ENCODE measurements at places on chromosomes 7 and 10. TPM values are rescaled to one million over a fixed set of nuclear protein-coding genes. Genes with fewer than 3 reads are reported as not detected.

- no peak for DNase-seq
These were observed 87.1 kb downstream of the EGFR start for GRCh38 chr7:55105952-55106351.

DNA sequence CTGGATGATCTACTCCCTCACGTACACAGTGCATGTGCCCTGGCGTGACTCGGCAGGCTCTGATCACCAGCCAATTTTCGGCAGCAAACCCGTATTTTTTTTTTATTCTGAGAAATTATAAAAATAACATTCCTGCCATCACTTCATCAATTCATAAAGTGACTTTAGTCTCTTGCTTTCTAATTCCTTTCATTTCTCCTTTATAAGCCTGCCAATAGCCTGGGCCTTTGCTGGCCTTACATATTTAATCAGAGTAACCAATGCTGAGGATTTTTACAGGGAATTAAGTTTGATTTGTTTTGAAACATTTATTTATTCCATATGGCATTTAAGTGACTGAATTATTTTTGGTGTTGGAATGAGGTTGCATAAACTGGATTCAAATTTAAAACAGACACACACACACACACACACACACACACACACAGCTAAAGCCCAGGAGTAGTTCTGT, 140.8 kb downstream of the ETV1 start:
- no peak for DNase-seq

- DNase-seq, result no peak
These were observed 27.1 kb downstream of the COPG2 start for GRCh38 chr7:130641497-130641896.

GRCh38 chr10:11225935-11226334, 208.3 kb downstream of the CELF2 start:
- DNase-seq, result no peak

DNA sequence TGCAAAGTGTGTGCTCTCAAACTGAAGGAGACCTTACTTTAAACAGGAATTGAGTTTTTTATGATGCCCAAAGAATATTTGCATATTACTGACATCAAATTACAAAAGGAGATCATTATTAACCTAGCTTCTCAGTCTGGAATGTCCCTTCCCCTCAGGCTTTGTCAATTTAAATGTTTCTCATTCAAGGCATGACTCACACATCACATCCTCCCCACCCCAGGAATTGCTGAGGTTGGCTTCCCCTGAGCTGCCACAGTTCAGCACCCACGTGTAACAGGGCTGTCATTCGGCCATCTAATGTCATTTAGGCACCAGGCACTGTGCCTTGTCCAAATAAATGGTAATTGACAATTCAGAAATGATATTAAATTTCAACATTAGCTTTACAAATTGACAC, 305.9 kb upstream of the MGMT start:
- no peak for DNase-seq

GRCh38 chr7:37714606-37715005, 31.0 kb downstream of the GPR141 start:
- DNase-seq, result no peak

- no peak for DNase-seq
These were observed 147.1 kb upstream of the GHITM start for GRCh38 chr10:83991986-83992753.

- no peak for DNase-seq
These were observed 160.1 kb downstream of the EXOC4 start for GRCh38 chr7:133412942-133413341.

DNA sequence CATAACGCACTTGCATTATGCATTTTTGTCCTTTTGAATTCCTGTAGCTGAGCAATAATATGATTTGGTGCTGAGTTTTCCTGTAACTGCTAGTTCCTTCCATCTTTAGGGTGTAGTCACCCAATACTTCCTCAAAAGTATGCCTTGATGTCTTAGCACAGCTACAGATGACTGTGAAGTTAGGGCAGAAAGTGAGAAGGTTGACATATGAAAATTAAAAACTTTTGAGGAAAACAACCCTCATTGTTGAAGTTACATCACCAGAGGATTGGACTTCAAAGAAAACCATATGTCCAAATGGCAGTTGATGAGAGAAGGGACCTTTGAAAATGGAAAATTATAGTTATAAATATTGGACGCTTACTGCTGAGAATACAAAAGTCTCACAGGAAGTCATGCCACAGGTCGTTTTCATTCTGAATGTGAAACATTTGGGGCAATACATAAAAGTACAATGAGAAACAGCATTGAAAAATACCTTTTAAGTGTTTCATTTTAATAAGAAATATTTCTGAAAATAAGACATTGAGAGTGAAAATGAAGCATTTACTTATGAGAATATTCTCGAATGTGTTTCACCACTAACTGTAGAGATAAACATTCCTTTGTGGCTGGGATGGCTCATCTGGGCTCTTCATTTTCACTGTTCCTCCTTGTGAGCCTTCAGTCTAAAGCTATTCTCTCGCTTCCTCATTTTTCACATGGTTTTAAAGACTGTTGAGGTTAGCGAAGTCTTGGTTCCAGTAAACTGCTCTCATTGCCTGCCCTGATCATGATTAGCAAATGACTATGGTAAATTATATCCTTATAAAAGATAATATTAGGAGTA, 61.4 kb upstream of the NME8 start:
- DNase-seq, result no peak

DNA sequence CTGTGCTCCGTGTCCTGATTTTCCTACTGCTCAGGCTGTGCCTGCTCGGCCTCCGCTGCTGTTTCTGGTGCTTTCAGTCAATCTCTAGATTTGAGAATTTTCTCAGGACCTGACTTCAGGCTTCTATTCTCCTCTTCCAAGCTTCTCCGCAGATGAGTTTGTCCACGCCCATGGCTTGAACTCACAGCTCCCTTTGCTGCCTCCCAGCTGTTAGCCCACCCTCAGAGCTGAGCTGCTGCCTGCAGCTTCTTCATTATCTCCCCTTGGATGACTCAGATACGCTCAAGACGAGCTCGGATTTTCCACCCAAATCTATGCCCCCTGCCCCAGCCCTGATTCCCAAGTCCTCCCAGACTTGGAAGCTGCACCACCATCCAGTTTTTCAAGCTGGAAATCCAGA, 104.7 kb downstream of the FGFR2 start:
- no peak for DNase-seq

DNA sequence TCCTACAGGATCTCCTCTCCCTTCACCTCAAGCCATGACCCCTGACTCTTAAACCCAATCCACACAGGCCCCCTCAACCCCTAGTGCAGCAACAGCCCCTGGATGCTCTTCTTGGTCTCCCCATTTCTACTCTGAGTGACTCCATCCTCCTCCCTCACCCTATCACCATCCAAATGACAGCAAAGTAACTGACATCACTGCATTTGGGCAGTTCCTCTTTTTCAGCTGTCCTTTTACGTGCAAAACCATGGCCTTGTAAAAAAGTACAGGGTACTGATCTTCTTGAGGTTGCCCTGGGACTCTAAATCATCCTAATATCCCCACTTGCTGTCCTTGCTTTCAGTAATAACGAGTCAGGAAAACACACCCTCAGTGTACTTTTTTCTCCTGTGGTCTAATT, 454.9 kb downstream of the ADRA2A start:
- no peak for DNase-seq

DNA sequence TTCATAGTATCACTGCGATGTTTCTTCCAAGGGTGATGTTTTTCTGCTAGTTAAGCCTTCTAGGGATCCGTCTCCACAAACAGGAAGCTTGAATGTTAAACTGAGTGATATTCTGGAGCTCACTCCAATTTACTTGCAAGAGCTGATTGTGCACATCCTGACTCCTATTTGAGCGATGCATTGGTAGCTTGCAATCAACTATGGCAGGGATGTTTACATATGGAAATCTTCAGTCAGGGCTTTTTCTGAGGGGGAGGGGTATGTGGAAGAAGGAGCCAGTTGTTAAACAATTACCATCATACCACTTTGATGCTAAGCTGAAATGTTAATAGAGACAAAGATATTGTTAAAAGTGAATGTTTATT, 43.2 kb upstream of the NXPH1 start:
- DNase-seq, result no peak

- DNase-seq, result no peak
These were observed 638 bp downstream of the BRAT1 start for GRCh38 chr7:2554661-2555111.

- DNase-seq, result no peak
These were observed 13.0 kb upstream of the PCBD1 start for GRCh38 chr10:70901276-70901878.

GRCh38 chr10:15096661-15097010, 519 bp upstream of the RPP38 start:
- no peak for DNase-seq

GRCh38 chr7:151272405-151272804, 23.9 kb upstream of the SMARCD3 start:
- DNase-seq, result no peak

- no peak for DNase-seq
These were observed 583.5 kb downstream of the SDK1 start for GRCh38 chr7:3884543-3884942.

DNA sequence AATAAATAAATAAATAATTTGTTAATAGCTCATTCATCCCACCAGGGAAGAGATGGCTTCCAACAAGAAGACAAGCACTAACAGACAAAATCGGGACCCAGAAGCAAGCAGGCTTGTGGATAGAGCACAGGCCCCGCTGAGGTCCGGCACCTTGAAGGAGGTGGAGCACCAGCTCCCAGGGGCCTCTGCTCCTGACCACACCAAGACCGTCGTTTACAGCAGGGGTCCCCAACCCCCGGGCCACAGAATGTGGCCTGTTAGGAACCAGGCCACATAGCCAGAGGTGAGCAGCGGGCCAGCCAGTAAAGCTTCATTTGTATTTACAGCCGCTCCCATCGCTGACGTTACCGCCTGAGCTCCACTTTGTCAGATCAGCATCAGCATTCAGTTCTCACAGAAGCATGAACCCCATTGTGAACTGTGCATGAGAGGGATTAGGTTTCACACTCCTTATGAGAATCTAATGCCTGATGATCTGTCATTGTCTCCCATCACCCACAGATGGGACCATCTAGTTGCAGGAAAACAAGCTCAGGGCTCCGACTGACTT, 33.3 kb upstream of the SUN1 start:
- DNase-seq, result no peak

DNA sequence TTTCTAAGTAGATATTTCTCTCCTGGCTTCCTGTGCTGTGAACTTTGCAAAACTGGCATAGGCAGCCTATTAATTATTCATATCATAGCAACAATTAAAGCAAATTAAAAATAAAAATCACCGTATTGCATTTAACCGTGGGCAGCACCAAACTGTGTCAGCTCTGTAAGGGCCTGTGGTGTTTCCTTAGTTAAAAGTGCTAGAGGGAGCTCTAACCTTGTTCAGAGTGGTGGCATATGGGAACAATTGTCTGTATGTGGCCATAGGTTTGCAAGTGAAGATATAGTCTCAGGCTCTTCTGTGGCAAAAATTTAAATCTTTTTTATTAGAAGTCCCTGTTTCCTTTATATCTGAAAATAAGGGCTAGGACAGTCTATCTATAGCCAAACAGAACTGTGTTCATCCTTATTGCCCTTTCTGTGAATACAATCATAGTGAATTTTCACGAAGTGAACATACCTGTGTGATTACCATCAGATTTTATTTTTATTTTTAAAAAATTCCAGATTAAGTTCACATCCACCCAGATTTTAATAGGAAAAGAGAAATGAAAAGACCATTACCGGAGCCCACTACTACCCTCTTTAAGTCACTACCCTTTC, 92.6 kb downstream of the POLL start:
- DNase-seq, result no peak

DNA sequence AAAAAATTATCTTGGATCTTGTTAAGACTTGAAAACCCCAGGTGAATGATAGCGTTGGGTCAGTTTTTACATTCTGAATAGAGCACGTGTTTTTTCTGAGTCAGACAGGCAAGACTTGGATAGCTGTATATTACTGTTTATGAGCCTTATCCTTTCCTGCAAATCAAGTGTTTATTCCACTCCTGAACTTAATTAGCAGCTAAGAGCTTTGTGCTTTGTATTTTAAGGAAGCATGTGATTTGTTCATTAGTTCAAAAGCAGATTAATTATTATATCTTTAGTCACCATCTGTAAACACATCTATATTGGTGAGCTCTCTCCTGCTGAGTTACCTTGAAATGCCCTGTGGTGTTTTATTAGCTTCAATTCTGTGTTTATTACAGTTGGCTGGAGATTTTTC, 98.6 kb upstream of the PRPS1L1 start:
- no peak for DNase-seq

Gene FKBP6
- not detected for total RNA-seq

Gene VPS37D
- 1.1 TPM for total RNA-seq

Gene ARMH3
- total RNA-seq, result 45.0 TPM

Gene SPDYE2
- total RNA-seq, result not detected

Gene FLNC
- total RNA-seq, result 364 TPM

Gene HECW1
- not detected for total RNA-seq

Gene SEMA3C
- total RNA-seq, result 52.2 TPM

Gene PITX3
- total RNA-seq, result 2.8 TPM

Gene CLDN3
- total RNA-seq, result not detected

Gene TSPAN12
- total RNA-seq, result 74.4 TPM

All from heart right ventricle (tissue), 16 donors.